Omental fat pad (tissue), 4 donors: ENCODE measurements at places on chromosomes 16 and 17.

DNA sequence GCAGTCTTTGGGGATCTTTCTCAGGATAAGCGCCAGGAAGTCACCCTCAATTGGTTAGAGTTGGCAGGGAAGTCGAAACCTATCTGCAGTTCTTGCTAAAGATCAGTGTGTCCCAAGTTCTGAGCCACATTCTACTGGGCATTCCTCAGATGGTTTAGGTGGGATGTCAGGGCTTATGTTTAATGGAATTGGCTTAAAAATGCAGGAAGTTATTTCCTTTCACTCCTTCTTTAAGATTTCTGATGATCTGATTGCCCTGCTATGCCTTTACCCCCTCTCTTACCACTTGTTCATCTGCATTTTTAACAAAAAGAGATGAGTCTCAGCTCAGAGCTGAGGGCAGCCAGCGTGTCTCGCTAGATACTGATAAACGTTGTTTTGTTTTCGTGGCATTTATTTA lies 30.8 kb downstream of the FOXL1 start:
- DNase-seq, result no peak

- DNase-seq, result no peak
Measured at GRCh38 chr16:17471719-17472461, 1.1 kb upstream of the XYLT1 start.

DNA sequence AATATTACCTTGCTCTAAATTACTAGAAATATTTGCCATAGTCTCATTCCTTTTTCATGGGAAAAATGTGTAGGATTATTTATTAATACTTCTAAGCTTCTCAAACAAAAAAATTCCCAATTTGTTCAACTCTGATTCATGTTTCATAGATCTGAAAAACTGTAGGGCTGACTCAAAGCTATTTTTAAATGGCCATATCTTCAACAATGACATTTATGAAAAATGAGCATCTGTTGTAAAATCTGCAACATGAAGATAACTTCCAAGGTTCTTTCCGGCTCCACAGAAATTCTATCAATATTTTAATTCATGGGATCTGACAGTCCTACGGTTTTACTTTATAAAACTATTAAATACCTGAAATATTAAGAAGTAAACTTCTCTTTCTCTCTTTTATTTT lies 192.7 kb upstream of the KCNJ16 start:
- DNase-seq, result no peak

GRCh38 chr16:18829251-18829650 lies 27.9 kb upstream of the ARL6IP1 start:
- DNase-seq, result no peak

DNA sequence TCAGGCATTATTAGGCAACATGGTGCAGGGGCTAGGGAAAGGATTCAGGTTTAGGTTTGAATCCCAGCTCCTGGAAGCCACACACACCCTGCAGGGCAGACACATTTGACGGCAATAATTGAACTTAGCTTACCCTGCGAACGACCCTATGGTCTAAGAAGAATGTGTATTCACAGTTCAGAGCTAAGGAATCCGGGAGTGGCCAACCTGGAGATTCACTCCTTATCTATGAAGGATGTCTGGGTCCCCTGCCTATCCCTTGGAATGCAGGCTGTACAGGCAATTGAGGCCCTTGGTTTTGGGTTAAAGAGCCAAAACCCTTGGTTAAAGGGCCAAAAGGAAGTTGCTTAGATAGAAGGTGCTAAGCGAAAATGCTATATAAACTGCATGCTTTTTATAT lies 2.9 kb upstream of the SYT17 start:
- DNase-seq, result no peak
